Spinal cord (tissue), 10 donors: ENCODE measurements at places on chromosomes 5 and 9. TPM values are rescaled to one million over a fixed set of nuclear protein-coding genes. Genes with fewer than 3 reads are reported as not detected.

- no peaks in the 10 kb centered on the region for H3K36me3 ChIP-seq
- H3K4me1 ChIP-seq = peaks cover 11% of the 10 kb centered on the region
- H3K27me3 ChIP-seq = no peaks in the 10 kb centered on the region
- peak overlapping the region; percentile 51 for H3K4me3 ChIP-seq
These were observed 672 bp downstream of the MSANTD3 start for GRCh38 chr9:100427366-100428263.

DNA sequence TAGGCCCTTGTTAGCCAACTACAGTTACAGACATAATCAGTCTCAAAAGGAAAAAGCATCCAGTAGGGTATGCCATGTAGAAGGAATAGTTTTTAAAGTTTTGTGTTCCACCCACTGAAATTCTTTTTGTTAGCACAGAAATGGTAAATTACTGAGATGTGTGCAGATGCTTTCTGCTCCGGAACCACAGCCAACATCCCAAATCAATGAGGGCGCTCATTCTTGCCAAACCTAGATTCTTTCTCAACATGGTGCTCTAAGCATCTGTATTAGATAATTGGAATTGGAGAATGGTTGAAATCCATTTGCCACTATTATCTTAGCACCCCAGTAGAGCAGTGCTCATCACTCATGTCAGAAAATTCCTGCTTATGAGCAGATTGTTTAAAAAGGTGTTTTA, 127.8 kb downstream of the SEC61B start:
- H3K36me3 ChIP-seq = no peaks in the 10 kb centered on the region
- DNase-seq = no peak
- H3K27ac ChIP-seq = no peak overlapping the region

- no peak overlapping the region for H3K4me3 ChIP-seq
- no peaks in the 10 kb centered on the region for H3K27me3 ChIP-seq
- no peaks in the 10 kb centered on the region for H3K4me1 ChIP-seq
These were observed 187.3 kb downstream of the EFNA5 start for GRCh38 chr5:107483231-107484024.

DNA sequence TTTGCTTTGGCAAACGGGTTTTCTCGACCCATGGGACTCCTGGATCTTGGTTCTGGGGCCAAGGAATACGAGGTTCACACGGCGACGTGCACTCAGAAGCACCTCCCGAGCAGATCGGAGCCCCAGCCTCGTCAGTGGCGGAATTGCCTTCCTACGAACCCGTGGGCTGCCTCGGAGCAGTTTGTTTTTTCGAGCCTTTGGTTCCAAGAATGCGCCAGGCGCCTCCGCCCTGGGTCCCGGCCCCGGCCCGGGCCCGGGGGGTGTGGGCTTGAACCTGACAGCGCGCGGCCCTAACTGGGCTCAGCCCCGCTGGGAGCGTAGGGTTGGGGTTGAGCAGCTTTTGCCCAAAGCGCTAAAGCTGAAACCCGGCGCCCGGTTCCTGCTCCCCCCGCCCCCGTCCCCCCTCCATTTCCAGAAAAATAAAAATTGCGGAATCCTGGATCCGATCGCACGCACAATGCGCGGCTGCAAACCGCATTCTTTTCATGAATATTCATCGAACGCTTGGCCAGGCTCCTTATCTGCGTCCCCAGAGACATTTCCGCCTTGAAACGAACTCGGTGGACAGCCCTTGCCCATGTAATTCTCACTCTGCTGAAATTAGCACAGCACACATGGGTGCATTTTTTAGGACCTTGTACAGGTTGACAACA, 1.0 kb downstream of the BASP1 start:
- no peak for DNase-seq
- H3K27ac ChIP-seq = peak overlapping the region; percentile 82
- no peaks in the 10 kb centered on the region for H3K36me3 ChIP-seq
- H3K4me1 ChIP-seq = peaks cover 8% of the 10 kb centered on the region
- no peaks in the 10 kb centered on the region for H3K27me3 ChIP-seq

DNA sequence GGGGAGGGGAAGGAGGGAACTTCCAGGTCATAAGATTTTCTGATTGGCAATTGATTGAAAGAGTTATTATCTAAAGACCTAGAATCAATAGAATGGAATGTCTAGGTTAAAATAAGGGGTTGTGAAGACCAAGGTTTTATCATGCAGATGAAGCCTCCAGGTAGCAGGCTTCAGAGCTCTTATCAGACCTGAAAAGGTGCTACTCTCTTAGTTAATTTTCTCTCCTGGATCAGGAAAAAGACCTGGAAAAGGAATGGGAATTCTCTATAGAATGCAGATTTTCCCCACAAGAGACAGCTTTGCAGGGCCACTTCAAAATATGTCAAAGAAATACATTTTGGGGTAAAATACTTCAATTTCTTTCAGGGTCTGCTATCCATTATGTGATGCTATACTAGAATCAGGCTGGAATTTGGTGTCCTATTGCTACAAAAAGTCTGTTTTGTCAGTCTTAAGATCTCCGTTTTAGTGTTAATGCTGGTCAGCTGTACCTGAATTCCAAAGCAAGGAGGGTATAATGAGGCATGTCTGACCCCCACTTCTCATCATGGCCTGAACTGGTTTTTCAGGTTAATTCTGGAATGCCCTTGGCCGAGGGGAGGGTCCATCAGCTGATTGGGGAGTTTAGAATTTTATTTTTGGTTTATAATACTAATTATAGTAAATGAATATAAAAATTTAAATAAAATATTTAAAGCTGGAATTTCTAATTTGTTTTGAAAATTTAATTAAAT, 16.6 kb upstream of the STOM start:
- no peaks in the 10 kb centered on the region for H3K27me3 ChIP-seq

GRCh38 chr5:30000231-30000630, 1193.3 kb upstream of the CDH6 start:
- H3K4me1 ChIP-seq = no peaks in the 10 kb centered on the region
- no peaks in the 10 kb centered on the region for H3K27me3 ChIP-seq

GRCh38 chr9:81141961-81142360, 547.4 kb downstream of the TLE1 start:
- H3K4me1 ChIP-seq = no peaks in the 10 kb centered on the region
- no peak overlapping the region for H3K4me3 ChIP-seq
- DNase-seq = no peak
- H3K27ac ChIP-seq = no peak overlapping the region
- H3K36me3 ChIP-seq = no peaks in the 10 kb centered on the region
- no peaks in the 10 kb centered on the region for H3K27me3 ChIP-seq

GRCh38 chr9:136089697-136090045, 5.4 kb downstream of the NACC2 start:
- peaks cover 91% of the 10 kb centered on the region for H3K4me1 ChIP-seq
- no peak for DNase-seq
- H3K27ac ChIP-seq = no peak overlapping the region
- no peak overlapping the region for H3K4me3 ChIP-seq
- peaks cover 33% of the 10 kb centered on the region for H3K36me3 ChIP-seq

- no peak for DNase-seq
- peaks cover 18% of the 10 kb centered on the region for H3K36me3 ChIP-seq
- no peak overlapping the region for H3K27ac ChIP-seq
- H3K4me3 ChIP-seq = no peak overlapping the region
These were observed 91.5 kb downstream of the SMARCA2 start for GRCh38 chr9:2106666-2107065.

- peaks cover 6% of the 10 kb centered on the region for H3K4me1 ChIP-seq
- H3K27me3 ChIP-seq = peaks cover 11% of the 10 kb centered on the region
- no peak for DNase-seq
- no peak overlapping the region for H3K27ac ChIP-seq
- H3K4me3 ChIP-seq = no peak overlapping the region
- H3K36me3 ChIP-seq = peaks cover 3% of the 10 kb centered on the region
These were observed 40.5 kb downstream of the IRX4 start for GRCh38 chr5:1842004-1842819.

DNA sequence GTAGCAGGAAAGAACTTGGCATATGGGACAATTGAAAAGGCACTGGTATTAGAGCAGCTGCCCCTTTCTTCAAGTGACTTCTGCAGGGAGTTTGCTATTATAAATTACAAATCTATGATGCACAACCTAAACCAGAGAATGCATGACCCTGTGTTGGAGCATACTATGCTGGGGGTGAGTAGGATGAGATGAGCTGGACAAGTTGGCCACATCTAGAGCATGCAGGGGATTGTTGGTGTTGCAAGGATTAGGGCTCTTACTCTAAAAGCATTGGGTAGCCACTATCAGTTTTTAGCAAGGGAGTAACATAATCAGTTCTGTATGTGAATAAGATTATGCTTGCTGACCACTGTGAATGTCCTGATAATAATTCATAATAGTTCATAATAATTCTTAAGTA, 186.7 kb downstream of the KIAA0825 start:
- H3K36me3 ChIP-seq = no peaks in the 10 kb centered on the region
- H3K4me1 ChIP-seq = no peaks in the 10 kb centered on the region
- no peak for DNase-seq
- no peak overlapping the region for H3K27ac ChIP-seq

DNA sequence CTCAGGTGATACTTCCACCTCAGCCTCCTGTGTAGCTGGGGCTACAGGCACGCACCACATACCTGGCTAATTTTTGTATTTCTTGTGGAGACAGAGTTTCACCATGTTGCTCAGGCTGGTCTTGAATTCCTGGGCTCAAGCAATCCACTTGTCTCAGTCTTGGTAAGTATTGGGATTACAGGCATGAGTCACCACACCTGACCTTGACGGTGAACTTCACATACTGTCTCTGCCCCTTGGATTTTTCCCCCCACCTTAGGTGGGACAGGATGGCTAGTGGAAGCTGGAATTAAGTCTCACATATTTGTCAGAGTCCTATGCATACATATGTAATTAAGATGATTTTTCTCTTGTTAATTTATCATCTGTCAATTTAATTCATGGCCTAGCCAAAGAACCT, 20.9 kb upstream of the RFK start:
- no peaks in the 10 kb centered on the region for H3K36me3 ChIP-seq
- no peak overlapping the region for H3K4me3 ChIP-seq
- no peaks in the 10 kb centered on the region for H3K4me1 ChIP-seq
- no peaks in the 10 kb centered on the region for H3K27me3 ChIP-seq
- H3K27ac ChIP-seq = no peak overlapping the region

DNA sequence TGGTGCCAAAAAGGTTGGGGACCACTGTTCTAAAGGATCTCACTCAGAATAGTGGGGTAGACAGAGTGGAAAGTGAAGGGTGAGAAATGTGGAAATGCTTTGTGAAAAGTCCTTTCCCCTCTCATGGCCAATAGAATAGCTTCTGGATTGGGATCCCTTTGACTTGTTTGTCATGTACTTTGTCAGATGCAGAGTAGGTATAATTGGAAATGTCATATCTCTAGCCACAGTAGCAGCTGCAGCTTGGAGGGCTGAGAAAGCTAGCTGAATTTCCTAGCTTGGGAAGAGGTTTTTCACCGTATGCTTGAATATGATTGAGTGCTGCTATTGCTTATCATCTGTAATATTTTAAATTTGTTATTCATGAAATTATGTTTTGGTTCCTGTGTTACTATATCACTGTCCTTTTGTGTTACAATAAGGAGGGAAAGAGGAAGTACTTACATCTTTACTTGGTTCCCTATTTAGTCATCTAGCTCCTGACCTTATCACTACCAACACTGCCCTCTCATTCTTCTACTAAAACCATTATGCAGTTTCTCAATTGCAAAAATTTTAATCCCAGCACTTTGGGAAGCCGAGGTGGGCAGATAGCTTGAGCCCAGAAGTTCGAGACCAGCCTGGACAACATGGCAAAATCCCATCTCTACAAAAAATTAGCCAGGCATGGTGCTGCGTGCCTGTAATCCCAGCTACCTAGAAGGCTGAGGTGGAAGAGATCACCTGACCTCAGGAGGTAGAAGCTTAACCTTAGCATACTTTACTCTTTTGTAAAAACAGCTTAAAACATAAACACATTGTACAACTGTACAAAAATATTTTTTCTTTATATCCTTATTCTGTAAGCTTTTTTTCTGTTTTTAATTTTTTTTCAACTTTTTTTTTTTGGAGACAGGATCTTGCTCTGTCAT, 12.4 kb downstream of the SLC30A5 start:
- peaks cover 34% of the 10 kb centered on the region for H3K36me3 ChIP-seq
- no peaks in the 10 kb centered on the region for H3K27me3 ChIP-seq
- no peak for DNase-seq
- H3K4me3 ChIP-seq = no peak overlapping the region
- H3K4me1 ChIP-seq = no peaks in the 10 kb centered on the region
- no peak overlapping the region for H3K27ac ChIP-seq

DNA sequence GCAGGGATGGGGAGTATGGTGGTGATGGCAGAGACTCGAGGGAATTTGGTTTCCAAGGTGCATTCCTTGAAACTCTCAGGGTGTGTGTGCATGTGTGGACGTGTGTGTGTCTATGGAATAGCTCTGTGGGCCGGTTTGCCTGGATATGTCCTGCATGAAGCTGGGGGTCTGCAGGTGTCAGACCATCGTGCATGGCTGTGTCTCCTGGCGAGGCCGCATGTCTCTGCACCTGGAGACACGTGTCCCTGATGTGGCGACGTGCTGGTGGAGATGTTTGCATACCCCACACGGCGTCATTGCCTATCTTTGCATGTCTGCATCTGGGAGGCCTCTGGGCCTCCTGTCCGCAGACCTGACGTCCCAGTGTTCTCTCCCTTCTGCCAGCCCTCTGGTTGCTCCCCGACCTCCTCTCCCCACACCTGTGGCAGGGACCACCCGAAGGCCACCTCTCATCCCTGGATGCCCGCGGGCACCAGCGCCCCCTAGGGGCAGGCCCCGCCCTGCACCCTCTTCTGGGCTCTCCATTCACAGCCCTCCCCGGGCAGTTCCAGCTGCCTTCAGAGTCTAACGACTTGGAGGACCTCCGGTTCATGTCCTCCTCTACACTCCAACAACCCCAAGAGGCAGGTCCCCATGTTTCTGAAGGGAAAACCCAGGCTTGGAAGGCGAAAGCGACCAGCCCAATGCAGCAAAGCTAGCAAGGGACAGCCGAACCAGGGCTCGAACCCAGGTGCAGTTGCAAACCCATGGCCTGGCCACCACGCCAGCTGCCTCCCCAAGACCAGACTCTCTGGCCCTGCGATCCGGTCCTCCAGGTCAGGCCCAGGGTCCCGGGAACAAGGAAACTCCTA, 88.6 kb downstream of the LMX1B start:
- H3K36me3 ChIP-seq = peaks cover 8% of the 10 kb centered on the region
- peaks cover 38% of the 10 kb centered on the region for H3K27me3 ChIP-seq
- peaks cover 28% of the 10 kb centered on the region for H3K4me1 ChIP-seq
- no peak overlapping the region for H3K27ac ChIP-seq

The PTGES gene
- polyA plus RNA-seq = 7.8 TPM

The SPINK7 gene
- polyA plus RNA-seq = 0.77 TPM

The TAF1L gene
- not detected for polyA plus RNA-seq
